ENCODE measurements at places on chromosomes 6 and 20.

- no peak for DNase-seq
These were observed 13.0 kb downstream of the DEFB132 start for GRCh38 chr20:270517-270916.

DNA sequence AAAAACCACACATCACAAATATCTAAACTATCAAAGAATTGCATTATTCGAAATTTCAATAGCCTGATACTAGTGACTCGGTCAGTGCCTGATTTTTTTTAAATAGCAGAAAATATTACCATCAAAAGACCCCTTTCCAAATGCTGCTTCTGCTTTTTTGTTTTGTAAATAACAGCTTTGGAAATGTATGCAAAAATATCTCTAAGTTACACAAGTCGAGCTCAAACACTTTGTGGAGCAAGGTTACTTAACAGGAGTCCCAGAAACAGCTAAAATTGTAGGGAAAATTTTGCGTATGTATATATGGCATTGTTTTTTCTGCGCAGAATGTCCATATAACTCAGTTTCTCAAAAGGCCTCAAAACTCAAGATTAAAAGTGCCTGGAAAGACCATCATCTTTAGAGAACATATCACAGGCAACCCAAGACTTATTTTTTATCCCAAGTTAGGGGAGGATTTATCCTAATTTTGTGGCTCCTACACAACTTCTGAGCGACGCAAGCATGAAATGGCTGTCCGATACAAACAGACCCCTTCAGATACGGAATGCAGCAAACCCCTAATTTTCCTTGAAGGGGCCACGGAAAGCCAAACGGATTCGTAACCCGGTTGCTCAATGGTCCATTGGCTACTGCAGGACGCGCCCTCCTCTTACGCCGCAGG lies 1.3 kb downstream of the CEP85L start:
- DNase-seq = peak; percentile 48

- DNase-seq = peak; percentile 60
These were observed 85.9 kb downstream of the CRYBG1 start for GRCh38 chr6:106446287-106446885.

DNA sequence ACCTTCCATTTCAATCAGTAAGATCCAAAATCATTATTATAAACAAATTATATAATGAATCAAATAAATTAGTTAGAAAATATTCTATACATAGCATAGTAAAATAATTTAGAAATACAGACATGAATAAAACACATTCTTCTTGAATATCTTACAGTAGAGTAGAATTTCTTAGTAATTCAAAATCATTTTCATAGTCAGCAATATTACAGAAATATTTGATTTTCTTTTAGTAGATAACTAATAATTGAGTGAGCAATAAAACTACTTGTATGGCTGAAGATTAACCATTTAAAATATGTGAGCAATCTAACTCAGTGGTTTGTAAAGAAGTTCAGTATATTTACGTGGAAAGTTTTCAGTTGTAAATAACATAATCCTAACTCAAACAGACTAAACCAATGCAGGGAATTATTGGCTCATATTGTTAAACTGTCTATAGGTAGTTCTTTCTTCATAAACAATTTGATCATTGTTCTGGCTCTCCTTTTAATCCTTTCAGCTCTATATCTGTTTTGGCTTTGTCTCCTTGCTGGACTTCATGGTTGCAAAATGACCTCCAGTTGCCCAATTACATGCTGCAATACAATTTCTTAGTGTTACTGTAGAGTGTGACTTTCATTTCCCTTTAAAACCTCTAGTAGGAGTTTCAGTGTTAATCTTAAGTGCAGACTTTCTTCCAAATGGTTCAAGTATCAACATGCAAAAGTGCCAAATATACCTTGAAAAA lies 307.5 kb downstream of the EYS start:
- DNase-seq = no peak

- no peak for DNase-seq
These were observed 56.7 kb upstream of the SGK1 start for GRCh38 chr6:134374491-134375219.
